ENCODE measurements at places on chromosomes 16 and 17.
A peak's percentile ranks its signal among the peaks of the same experiment; 100 is the strongest.

GRCh38 chr16:3656491-3657468 lies 2.3 kb downstream of the DNASE1 start:
- no peak for DNase-seq

GRCh38 chr17:79388556-79389295 lies 222.1 kb downstream of the RBFOX3 start:
- peak; percentile 56 for DNase-seq

DNA sequence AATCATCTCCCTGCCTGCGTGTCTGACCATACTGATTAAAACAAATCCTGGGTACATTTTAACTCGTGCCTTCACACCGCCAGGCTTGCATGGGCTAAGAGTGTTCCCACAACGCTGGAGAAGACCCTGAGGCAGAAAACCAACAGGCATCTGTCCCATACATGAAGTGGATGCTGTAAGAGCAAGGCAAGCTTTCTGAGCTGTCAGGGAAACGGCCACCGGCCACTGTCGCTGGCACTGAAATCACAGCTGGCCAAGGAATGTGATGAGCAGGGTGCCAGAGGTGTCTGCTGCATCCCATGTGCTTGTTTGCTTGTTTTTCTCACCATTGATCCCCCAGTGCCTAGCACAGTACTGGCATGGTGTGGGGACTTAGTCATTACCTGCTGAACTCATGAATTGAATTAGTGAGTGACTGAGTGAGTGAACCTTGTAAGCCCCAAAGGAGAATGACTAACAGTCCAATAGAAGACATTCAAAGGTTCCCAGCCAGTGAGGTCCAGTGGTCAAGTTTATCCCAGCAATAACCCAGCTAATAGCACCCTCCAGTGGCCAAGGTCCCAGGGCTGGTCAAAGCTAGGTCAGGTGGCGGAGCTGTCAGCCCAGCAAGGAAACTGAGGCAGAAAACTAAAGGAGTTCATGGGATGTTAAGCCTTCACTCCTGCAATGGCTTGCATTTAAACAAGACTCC lies 92.7 kb upstream of the CDH5 start:
- no peak for DNase-seq

- DNase-seq: no peak
Measured at GRCh38 chr17:17398943-17399926, 77.6 kb upstream of the MED9 start.

DNA sequence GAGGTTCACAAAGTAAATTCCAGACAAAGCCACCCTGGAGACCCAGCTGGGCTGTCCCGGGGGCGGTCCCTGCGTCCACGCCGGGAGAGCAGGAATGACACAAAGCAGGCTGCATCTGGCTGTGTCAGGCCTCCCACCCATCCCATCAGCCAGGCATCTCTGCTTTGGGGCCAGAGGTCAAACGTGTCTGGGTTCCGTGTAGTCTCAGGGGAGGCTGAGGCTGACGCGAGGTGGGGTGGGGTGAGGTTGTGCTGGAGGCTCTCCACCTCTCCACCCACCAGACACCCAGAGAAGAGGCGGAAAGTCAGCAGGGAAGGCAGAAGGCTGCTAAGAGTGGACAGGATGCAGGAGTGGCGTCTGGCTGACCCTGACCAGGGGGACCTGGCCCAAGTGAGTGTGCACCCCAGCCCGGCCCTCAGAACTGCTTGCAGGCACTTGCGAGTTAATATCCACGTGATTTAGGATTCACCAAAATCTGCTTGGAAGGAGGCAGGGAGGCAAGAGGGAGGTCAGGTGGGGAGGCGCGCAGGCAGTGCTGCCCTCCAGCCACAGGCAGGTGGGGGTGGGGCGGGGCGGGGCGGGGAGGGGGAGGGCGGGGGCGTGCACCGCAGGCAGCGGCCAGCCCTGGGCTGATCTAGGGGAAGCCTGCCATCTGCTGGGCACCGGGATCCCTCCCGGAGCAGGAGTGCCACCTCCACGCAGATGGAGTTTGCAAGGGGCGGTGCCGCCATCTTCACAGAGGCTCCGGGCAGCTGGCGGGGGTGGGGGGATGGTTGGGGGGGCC lies 44.3 kb downstream of the TBC1D16 start:
- peak; percentile 52 for DNase-seq

- no peak for DNase-seq
Measured at GRCh38 chr16:57601801-57602478, 26.5 kb upstream of the ADGRG1 start.

DNA sequence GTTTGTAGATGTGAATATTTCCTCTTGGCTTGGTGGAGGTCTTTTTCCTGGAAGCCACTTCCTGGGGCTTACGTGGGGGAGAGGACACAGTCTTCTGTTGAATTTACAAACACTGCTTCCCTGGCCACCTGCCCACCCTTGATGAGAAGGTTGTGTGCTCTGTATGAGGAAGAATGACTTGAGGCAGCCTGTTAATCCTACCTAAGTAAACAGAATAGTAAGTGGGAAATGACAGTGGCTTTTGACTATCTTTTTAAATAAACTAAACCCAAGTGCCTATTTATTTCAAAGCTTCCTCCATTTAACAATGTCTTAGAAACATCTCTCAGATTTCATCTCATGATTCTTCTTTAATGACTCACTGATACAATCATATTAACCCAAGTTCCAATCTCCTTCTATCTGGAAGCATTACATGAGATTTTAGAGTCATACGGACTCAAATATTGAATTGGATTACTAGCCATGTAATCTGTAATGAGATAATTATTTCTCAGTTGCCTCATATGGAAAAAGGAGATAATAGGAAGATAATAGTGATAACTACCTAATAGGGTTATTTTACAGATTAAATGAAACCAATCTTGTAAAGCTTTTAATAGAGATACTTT lies 96.6 kb upstream of the SMIM36 start:
- no peak for DNase-seq

All from NCI-H2107 (cell line).